ENCODE measurements at places on chromosomes 12 and 14. TPM values are rescaled to one million over a fixed set of nuclear protein-coding genes. Genes with fewer than 3 reads are reported as not detected.
A peak's percentile ranks its signal among the peaks of the same experiment; 100 is the strongest.

DNA sequence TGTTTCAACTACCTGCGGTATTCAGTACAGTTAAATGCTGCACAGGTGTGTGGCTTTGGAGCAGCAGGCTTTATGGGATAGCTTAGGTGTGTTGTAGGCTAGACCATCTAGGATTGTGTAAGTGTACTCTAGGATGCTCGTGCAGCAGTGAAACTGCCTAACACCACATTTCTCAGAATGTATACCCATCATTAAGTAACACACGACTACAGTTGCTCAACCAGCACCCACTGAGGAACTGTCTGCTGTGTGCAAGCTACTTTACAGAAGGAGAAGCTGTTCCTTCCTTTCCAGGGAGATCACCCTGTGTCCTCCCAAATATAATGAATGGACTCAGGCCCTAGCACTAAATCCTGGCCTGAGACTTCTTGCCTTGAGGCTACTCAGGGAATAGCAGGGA, 94.8 kb downstream of the SLC24A4 start:
- H3K4me1 ChIP-seq: no peaks in the 10 kb centered on the region
- no peak for DNase-seq
- H3K27me3 ChIP-seq: peaks cover 15% of the 10 kb centered on the region
- no peak overlapping the region for H3K27ac ChIP-seq
- no peak overlapping the region for H3K4me3 ChIP-seq

Gene LACRT
- total RNA-seq: not detected

Gene PMEL
- 1.2 TPM for total RNA-seq

- no peak overlapping the region for H3K4me3 ChIP-seq
- DNase-seq: no peak
- H3K36me3 ChIP-seq: no peaks in the 10 kb centered on the region
- H3K4me1 ChIP-seq: no peaks in the 10 kb centered on the region
Measured at GRCh38 chr12:109793826-109794501, 39.2 kb downstream of the TRPV4 start.

DNA sequence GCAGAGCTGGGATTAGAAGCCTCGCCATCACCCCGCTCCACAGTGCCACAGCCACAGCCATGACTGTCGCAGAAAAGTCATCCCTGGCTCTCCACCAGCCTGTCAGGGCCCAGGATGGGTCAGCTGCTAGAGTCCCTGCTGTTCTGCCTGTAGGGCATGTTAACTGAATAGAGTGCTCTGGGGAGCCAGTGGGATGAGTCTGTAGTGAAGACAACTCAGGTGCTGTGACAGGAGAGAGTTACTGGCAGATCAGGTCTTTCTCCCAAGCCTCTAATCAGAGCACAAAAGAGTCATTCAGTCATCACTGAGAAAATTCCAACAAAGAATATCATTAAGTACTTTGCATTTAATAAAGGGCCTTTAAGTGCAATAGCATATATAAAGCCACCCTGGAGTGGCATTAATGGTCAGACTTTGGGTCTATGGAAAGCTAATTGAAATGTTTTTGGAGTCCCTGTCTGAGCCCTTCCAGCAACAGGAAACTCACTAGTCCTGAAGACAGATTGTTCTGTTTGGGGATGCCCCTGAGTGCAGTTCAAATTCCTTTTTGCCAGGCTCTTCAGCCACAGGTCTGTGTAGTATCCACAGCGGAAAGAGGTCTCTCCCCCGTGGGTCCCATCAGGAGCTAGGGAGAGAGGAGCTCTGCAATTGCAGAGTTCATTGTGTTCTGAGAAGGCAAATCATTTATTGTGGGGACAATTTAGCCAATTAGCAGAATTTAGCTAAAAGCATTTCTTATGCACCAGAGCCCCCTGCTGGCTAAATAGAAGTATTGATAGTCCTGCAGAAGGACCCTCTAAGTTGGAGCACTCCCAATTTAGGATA, 45.2 kb upstream of the C14orf132 start:
- no peak overlapping the region for H3K4me3 ChIP-seq
- no peaks in the 10 kb centered on the region for H3K4me1 ChIP-seq
- H3K27me3 ChIP-seq: no peaks in the 10 kb centered on the region
- no peaks in the 10 kb centered on the region for H3K36me3 ChIP-seq
- H3K27ac ChIP-seq: no peak overlapping the region
- DNase-seq: peak; percentile 70

DNA sequence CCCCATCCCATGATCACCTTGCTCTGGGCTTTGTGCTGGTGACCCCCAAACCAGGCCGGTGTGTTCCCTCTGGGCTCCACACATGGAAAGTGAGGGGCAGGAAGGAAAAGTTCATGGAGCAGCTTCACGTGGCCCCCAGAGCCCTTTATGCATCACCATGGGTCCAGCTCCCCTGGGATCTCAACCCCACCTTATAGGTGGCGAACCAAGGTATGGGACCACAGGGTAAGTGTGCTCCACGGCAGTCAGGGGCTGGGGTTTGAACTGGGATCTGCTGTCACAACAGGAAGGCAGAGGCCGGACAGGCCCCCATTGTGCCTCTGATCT, 7.4 kb upstream of the BEGAIN start:
- H3K27ac ChIP-seq: no peak overlapping the region
- peaks cover 28% of the 10 kb centered on the region for H3K27me3 ChIP-seq
- DNase-seq: no peak
- H3K4me3 ChIP-seq: no peak overlapping the region
- no peaks in the 10 kb centered on the region for H3K4me1 ChIP-seq

DNA sequence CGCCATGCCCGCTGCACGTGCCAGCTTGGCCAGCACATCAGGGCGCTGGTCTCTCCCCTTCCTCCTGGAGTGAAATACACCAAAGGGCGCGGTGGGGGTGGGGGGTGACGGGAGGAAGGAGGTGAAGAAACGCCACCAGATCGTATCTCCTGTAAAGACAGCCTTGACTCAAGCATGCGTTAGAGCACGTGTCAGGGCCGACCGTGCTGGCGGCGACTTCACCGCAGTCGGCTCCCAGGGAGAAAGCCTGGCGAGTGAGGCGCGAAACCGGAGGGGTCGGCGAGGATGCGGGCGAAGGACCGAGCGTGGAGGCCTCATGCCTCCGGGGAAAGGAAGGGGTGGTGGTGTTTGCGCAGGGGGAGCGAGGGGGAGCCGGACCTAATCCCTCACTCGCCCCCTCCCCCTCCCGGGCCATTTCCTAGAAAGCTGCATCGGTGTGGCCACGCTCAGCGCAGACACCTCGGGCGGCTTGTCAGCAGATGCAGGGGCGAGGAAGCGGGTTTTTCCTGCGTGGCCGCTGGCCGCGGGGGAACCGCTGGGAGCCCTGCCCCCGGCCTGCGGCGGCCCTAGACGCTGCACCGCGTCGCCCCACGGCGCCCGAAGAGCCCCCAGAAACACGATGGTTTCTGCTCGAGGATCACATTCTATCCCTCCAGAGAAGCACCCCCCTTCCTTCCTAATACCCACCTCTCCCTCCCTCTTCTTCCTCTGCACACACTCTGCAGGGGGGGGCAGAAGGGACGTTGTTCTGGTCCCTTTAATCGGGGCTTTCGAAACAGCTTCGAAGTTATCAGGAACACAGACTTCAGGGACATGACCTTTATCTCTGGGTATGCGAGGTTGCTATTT, 914 bp upstream of the CCND2 start:
- no peak overlapping the region for H3K27ac ChIP-seq
- H3K27me3 ChIP-seq: peaks cover 93% of the 10 kb centered on the region
- H3K4me3 ChIP-seq: peak overlapping the region; percentile 14
- H3K36me3 ChIP-seq: no peaks in the 10 kb centered on the region
- peaks cover 26% of the 10 kb centered on the region for H3K4me1 ChIP-seq

DNA sequence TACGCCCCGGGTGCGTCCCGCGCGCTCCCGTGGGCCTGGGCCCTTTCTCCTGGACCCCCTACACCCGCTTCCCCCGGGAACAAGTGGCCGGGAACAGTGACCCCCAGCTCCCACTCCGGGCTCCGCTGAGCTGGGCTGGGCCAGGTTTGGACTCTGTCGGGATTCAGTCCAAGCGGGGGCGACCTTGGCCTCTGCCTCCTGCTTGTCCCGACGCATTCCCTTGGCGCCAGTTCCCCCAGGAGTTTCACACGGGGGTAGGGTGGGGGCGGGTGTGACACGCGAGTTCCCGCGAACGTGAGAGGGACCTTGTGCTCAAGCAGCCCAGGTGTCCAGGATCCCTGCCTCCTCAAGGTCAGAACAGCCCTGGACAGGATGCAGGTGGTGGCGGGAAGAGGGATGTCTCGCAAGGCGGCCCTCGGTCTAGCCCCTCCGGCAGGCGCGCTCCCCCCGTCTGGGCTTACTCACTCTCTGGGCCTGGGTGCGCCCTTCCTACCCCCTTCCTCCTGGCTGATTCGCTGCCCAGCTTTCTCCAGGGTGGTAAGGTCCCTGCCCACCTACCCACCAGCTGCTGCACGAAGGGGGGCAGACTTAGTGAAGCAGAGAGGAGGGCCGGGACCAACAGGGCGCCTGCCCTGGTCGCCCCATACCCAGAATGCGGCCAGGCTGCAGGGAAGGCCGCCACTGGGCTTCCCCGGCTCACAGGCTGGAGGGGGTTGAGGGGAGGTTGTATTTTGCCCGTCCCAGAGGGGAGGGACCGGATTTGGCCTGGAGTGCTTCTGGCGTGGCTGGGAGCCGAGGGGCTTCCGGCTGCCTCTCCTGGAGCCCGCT, 862 bp downstream of the CRIP2 start:
- no peaks in the 10 kb centered on the region for H3K27me3 ChIP-seq
- peaks cover 57% of the 10 kb centered on the region for H3K4me1 ChIP-seq
- peak; percentile 71 for DNase-seq
- H3K36me3 ChIP-seq: peaks cover 4% of the 10 kb centered on the region
- peak overlapping the region; percentile 87 for H3K27ac ChIP-seq
- H3K4me3 ChIP-seq: peak overlapping the region; percentile 99

DNA sequence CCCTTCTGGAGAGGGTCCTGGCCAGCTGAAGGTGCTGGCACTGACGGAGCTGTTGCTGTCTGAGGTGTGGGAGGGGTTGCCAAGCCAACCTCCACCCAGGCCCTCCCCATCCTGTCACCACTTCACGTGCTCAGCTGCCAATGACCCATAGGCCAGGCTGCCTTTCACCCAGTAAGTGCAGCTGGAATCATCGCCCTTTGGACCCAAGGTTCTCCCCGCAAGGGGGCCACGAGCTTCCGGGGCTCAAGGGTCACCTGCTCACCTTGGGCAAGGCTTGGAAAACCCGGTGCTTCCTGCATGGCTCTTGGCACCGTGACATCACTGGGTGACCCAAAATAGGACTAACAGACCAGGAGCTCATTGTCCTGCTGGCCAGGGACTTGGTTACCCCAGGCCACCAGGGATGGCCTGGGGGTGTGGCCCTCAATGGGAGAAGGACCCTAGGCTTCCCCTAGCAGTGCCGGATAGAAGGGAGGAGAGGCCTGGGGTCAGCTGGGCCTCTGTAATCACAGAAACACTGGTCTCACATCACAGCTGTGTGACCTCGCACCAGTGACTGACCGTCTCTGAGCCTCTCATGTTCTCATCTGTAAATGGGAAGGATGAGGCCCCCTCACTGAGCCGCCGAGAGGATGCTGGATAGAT, 51.3 kb downstream of the CCDC85C start:
- H3K27me3 ChIP-seq: no peaks in the 10 kb centered on the region
- no peak overlapping the region for H3K27ac ChIP-seq
- no peak for DNase-seq
- H3K4me3 ChIP-seq: no peak overlapping the region

- no peak for DNase-seq
- H3K4me1 ChIP-seq: peaks cover 5% of the 10 kb centered on the region
- no peaks in the 10 kb centered on the region for H3K36me3 ChIP-seq
- H3K27me3 ChIP-seq: no peaks in the 10 kb centered on the region
Measured at GRCh38 chr14:89225607-89226006, 191.4 kb downstream of the FOXN3 start.

GRCh38 chr14:51681411-51681810, 29.7 kb downstream of the FRMD6 start:
- peaks cover 61% of the 10 kb centered on the region for H3K4me1 ChIP-seq
- no peaks in the 10 kb centered on the region for H3K27me3 ChIP-seq
- H3K27ac ChIP-seq: no peak overlapping the region

Gene GDF3
- total RNA-seq: not detected

DNA sequence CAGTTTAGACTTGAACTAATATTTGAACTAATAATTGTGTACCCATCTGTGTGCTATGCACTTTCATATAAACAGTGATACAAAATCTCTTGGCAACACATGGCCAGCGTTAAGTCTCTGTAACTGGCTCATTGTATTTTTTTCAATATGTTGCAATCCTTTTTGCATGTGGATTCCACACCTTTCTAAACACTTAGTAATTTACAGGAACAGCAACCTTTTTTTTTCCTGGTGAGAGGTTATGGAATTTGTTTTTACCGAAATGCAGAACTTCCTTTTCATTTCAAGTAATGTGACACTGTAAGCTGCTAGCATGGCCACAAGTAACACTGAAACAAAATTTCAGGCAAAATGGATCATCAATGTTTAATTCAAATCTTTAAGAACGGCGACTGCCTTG, 45.4 kb upstream of the EPS8 start:
- H3K4me3 ChIP-seq: no peak overlapping the region
- no peak overlapping the region for H3K27ac ChIP-seq
- H3K27me3 ChIP-seq: no peaks in the 10 kb centered on the region
- no peaks in the 10 kb centered on the region for H3K36me3 ChIP-seq
- H3K4me1 ChIP-seq: no peaks in the 10 kb centered on the region

GRCh38 chr12:48978291-48978740, at the start of gene WNT1:
Gene WNT1 (plus strand): TSS chr12:48978322. CDS start chr12:48978651, 329 bp downstream.
- H3K4me3 ChIP-seq: peak within 1 kb of the TSS; percentile 32
- no peak within 1 kb of the TSS for H3K27ac ChIP-seq
- no peak for DNase-seq
- peaks cover 67% of the 10 kb centered on the region for H3K27me3 ChIP-seq
- H3K4me1 ChIP-seq: peaks cover 32% of the 10 kb centered on the region

DNA sequence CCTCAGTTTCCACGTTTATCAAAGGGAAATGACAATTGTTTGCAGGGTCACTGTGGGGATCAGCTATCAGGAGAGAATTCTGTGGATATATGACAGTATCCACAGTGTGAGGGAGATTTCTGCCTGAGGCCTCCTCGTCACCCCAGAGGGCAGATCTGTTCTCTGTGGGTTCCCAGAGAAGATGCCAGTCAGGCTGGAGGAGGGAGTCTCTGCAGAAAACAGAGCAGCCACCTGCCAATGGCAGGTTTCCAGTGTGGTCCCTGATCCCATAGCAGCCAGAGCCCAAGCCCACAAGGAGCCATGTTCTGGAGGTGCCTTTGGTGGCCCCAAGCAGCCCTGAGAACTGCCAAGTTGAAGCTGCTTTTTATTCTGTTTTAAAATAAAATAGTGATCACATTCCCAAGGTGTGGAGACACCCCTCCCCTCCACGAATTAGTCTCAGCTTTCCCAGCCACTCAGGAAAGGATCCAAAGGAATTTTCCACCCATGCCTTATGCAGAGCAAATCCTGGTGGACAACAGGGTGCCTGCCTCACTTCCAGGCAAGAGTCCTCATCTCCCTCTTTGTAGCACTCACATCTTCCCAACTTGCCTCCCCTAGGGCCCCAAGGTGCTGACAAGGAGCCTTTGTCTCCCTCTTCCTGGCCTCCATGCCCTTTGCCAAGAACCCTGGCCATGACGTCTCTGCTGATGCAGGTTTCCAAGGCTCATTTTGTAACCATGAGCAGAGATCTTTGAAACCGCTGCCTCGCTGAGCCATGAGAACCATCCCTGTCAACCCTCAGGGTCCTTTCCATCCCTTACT, 20.4 kb downstream of the CMKLR1 start:
- peaks cover 10% of the 10 kb centered on the region for H3K27me3 ChIP-seq
- no peak for DNase-seq
- no peak overlapping the region for H3K4me3 ChIP-seq
- no peaks in the 10 kb centered on the region for H3K36me3 ChIP-seq
